Globus pallidus (tissue), 1 donor: ENCODE measurements at places on chromosomes 12 and 14.

DNA sequence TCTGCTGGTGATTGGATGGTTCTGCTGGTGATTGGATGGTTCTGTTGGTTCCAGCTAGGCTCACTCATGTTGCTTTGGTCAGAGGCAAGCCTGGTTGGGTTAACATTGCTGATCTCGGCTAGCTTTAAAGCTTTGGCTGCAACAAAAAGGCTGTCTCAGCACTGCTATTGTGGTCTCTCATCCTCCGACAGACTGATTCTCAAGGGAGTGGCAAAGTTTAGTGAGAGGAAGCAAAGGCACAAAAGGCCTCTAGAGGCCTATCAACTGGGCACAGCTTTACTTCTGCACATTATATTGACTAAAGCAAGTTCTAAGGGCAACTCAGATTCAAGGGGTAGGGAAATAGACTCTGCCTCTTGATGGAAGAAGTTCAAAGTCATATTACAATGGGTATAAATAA is 84.7 kb upstream of the LGR5 start:
- DNase-seq = no peak

GRCh38 chr12:26799741-26800140 is 33.3 kb downstream of the ITPR2 start:
- no peak for DNase-seq

- no peak for DNase-seq
These were observed 51.1 kb upstream of the VRK1 start for GRCh38 chr14:96746101-96746500.

DNA sequence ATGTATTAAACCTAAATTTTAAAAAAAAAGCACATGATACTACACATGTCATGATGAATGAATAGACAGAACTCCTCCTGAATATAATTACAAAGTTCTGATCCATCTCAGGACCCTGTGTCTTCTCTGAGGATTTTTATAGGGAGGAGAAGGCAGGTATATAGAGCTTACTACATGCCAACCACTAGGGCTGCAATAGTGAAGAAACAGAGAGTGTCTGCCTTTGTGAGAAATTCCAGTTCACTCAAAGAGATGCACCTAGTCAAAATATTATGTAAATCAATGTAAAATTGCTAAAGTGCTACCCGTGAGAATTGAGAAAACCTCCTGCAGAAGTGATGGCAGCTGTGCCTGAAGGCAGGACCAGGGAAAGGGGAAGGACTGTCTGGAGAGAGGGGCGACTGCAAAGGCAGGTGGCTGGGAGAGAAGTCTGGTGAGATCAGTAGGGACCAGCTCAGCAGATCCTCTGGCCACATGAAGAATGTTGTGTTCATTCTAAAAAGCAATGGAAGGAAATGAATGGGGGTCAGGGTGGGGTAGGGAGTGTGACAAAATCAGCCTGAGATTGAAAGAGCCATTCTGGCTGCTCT is 15.1 kb downstream of the ABHD4 start:
- DNase-seq = no peak

DNA sequence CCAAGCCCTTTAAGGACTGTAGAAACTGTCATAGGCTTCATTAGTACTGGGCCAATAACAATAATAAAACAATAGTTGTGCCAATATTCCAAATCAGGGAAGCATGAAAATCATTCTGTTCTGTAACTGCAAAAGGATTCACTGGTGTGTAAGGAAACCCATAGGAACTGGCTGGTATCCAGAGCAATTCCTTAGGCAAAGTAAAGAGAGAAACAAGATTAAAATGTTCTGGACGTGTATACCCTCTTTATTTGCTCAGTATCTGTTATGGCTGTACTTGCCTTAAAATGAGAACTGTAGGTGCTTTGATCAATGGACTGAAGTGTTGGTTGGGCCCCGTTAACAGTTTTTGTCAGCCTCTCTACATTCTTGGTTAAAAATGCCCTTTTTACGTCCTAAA is 72.4 kb upstream of the STAC3 start:
- DNase-seq = no peak
